ENCODE measurements at places on chromosomes 5 and 9.

DNA sequence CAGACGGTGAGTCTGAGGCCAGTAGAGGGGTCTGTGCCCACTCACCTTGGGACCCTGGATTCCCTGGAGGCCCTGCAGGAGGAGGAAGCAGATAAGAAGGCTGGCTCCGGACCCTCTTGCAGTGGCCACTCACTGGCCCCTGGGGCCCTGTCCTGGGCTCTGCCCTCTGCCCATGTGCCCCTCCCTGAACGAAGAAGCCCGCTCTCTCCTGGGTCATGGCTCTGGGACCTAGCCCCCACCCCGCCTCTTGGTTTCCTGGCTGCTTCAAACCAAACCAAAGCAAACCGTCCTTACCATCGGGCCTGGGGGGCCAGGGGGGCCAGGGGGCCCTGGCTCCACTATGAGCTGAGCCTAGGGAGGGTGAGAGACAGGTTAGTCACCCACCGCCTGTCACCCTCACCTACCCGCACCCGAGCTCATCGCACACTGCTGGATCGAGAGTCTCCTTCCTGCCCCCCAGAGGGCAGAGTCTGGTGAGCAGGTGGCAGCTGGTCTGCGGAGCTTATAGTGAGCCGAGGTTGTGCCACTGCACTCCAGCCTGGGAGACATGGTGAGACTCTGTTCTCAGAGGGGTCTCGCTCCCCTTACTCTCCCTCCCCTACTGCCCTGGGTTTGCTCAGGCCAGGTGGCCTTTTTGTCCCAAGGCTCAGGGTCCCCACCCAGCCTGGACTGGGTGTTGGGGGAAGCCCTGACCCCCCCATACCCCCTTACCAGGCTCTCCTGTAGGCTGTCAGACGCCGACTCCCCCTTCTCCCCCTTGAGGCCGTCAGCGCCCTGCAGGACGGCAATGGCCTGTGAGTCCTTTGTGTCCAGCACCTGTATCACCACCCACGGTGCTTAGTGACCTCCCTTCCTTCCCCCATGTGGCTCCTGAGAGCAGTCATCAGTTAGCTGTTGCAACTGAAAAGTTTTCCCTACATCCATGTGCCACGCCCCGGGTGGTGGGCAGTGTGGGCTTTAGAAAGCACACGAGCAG is 15.2 kb upstream of the PHYKPL start:
- DNase-seq = no peak

DNA sequence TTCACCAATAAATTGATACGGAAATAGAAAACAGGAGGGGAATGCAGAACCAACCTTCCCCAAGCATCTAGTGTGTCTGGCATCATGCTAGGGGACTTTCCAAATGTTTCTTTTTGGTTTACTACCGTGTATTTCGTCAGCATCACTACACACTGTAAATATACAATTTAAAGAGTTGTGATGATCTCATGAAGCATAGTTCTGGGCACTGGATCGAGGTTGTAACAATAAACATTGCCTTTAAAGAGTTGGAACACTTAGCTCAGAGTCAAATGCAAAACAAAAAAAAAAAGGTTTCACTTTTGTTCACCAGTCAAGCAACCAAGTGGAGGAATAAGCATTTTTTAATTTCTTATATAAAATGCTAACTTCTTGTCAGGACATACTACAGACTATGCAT is 2.9 kb upstream of the SCAI start:
- no peak for DNase-seq

DNA sequence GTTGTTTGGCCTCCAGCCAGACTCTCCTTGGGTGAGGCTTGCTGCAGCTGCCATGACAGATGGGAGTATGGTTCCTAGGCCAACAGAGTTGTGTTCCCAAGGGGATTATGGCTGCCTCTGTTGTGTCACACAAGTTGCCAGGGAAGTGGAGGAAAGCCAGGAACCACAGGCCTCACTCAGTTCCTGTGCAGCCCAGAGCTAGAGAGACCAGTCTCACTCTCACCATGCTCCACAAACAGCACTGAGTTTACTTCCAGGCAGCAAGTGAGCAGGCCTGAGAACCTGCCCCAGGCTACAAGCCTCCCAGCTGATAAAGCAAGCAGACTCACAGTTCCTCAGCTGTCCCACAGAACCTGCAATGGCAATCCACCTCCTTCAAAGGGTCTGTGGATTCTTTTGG is 273.6 kb upstream of the TAS2R1 start:
- peak; percentile 21 for DNase-seq

GRCh38 chr9:6907772-6908381 is 150.1 kb downstream of the KDM4C start:
- peak; percentile 30 for DNase-seq

- DNase-seq = peak; percentile 28
Observed at GRCh38 chr9:13804532-13804931, 509.4 kb downstream of the NFIB start.

DNA sequence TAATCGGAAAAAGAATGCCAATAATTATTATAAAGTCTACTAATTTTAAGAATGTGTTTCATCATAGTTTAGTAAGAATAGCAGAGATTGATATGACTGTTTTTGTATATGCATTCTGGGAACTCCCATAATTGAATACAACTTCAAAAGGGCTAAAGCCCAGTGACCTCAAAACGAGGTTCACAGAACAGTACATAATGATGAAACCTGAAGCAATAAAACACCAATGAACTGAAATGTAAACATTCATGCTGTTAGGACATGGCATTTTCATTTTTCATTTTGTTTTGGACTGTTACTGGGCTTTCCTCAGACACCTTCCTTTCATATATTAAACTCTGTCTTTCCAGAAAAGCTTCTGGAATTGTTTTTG is 684 bp upstream of the JMY start:
- DNase-seq = peak; percentile 11

GRCh38 chr5:87008751-87009560 is 258.7 kb upstream of the RASA1 start:
- DNase-seq = no peak

- DNase-seq = no peak
Observed at GRCh38 chr5:135971701-135972100, 16.9 kb upstream of the LECT2 start.

GRCh38 chr5:38899936-38900335 is 54.1 kb downstream of the OSMR start:
- DNase-seq = no peak

DNA sequence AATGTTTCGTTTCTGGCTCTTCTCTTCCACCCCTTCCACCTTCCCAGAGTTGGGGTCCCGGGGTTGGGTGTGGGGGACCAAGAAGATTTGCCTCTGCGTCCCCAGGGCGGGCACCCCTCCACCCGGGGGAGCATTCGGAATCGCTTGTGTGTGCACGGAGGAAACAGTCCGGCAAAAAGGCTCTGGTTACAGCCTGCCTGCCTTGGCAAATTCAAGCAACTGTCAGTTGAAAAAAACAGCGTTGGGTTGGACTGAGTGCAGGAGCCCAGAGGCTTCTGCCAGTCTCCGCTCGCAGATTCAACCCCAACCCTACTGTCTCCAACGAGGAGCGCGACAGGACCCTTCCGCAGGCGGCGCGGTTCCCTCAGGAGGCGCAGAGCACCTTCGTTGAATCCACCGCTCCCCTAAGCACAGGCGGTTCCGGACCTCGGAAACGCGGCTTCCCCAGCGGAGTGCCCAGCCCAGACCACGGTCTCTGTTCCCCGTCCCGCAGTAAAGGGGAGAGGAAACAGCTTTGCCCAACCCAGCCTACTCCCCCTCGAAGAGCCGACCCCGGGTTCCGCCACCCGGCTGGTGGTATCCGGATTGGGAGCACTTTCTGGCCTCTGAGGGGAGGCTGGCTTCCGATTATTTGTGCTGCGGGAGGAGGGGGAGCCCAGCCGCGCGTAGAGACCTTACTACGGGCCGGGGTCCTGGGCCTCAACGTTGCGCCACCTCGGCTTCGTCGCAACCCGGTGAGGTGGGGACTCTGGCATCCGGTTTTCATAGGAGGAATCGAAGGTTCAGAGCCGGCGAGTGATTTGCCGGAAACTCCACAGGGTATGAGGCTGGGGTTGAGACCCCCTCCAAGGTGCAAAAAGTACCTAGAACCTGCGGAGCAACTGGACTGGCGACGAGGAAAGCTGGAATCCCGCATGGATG is 9.6 kb downstream of the LHX6 start:
- DNase-seq = no peak

DNA sequence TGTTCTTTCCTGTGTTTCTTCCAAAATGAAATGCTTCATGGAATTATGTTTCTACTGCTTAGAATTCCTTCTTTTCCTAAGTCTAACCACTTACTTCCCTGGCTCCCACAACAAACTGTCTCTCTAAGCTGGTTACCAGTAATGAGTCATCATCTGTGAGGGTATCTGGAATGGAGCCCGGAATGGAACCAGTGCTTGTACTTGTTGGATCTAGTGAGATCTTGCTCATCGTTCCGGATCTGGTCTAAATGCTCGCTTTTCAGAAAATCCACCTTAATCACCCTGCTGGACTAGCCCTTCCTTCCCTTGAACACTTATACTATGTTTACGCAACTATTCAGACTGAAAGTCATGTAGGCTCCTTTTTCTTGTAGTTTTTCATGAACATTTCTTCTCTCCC is 184.8 kb downstream of the PBX3 start:
- DNase-seq = peak; percentile 99

DNA sequence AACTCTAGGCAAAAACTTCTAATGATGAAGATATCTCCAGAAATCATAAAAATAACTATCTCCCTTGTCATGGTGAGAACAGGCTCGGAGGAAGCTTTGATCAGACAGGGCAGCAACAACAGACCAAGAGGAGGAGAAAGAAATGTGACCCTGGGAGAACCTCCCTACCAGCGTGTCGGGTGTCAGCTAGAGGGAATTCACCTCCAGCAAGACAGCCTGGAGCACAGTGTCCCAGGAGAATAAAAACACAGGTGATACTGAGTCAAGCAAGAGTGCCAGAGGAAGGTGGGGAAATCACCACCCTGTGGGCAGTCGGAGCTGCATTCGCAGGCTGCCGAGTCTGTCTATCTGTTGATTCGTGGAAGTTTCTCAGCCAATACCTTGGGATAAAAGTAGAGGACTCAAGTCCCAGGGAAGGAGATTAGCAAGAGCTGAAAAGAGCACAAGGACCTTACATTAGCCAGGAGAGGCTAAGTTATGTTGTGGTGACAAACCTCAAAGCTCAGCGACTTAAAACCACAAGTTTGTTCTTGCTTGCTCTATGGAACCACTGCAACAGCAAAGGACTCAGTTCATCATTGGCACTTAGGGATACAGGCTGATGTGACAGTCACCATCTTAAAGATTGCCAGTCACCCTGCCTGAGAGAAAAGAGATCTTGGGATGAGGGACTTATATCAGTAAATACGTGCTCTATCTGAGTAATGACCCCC is 598.3 kb downstream of the CCDC171 start:
- DNase-seq = no peak

- DNase-seq = peak; percentile 65
Observed at GRCh38 chr5:120405923-120406322, 58.2 kb upstream of the PRR16 start.

- no peak for DNase-seq
Observed at GRCh38 chr5:52041842-52042241, 658.6 kb downstream of the ISL1 start.

- peak; percentile 32 for DNase-seq
Observed at GRCh38 chr9:28389411-28389810, 816.1 kb upstream of the C9orf72 start.

GRCh38 chr9:110928599-110928998 is 109.7 kb downstream of the LPAR1 start:
- no peak for DNase-seq

GRCh38 chr5:115231598-115231997 is 31.1 kb downstream of the PGGT1B start:
- no peak for DNase-seq

- DNase-seq = no peak
Observed at GRCh38 chr9:71796100-71796767, 27.9 kb upstream of the CEMIP2 start.

DNA sequence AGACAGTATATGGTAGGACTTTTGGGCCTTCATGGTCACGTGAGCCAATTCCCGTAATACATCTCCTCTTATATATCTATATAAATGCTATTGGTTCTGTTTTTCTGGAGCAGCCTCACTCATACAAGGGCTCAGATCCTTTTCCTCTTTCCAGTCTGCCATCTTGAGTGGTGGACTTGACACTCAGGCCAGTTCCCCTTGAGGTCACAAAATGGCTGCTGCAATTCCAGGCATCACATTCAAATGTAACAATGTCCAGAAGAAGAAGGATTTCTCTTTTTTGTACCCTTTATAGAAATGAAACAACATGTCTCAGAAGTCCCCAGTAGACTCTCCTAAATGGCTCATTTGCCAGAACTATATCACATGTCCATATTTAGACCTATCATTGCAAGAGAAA is 4.5 kb downstream of the GPR150 start:
- no peak for DNase-seq

GRCh38 chr9:128419061-128419925 is 1.4 kb upstream of the CERCAM start:
- DNase-seq = no peak

- no peak for DNase-seq
Observed at GRCh38 chr5:150556859-150557508, 49.1 kb downstream of the NDST1 start.

GRCh38 chr9:17088566-17088965 is 46.3 kb upstream of the CNTLN start:
- DNase-seq = no peak

GRCh38 chr9:88312045-88312444 is 76.2 kb upstream of the SPIN1 start:
- no peak for DNase-seq

Measured in epithelial cell of esophagus (primary cell).